ENCODE measurements at places on chromosomes 2 and 18.

DNA sequence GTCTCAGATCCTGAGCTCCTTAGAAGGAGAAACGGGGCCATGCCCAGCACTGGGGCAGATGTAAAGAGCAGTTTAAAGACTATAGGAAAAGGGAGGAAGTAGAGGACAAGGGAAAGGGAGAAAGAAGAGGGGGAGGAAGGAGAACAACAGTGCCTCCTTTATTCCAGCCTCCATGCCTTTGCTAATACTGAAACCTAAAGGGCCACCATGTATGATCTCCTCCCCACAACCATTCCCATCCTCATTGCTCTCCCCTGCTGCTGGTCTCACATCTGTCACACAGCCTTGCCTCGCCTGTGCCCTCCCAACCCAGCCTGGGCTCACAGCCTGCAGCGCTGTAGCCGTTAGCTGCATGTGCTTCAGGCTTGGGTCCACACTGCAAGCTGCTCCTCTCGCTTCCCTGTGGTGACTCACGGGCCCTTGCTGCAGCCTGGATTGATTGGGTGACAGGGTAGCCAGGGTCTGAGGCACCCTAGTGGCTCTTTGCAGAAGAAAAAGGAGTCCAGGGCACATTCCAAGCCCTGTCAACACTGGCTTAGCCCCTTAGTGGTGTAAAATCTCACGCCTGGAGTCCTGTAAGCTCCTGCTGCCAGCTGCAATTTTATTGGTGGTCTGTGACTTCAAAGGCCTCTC lies 281.9 kb downstream of the SRBD1 start:
- no peak for DNase-seq

GRCh38 chr2:78861546-78861945 lies 164.0 kb upstream of the REG3G start:
- no peak for DNase-seq

GRCh38 chr2:103208916-103209315 lies 447.1 kb downstream of the TMEM182 start:
- no peak for DNase-seq

- no peak for DNase-seq
Measured at GRCh38 chr2:25021791-25022362, 20.0 kb upstream of the EFR3B start.

GRCh38 chr18:72539901-72540300 lies 4.2 kb downstream of the CBLN2 start:
- no peak for DNase-seq

GRCh38 chr2:162734866-162735265 lies 103.7 kb downstream of the KCNH7 start:
- DNase-seq = no peak

- DNase-seq = no peak
Measured at GRCh38 chr18:46627136-46627535, 29.9 kb downstream of the LOXHD1 start.

GRCh38 chr2:85769236-85769982 lies 15.6 kb downstream of the ATOH8 start:
- no peak for DNase-seq

GRCh38 chr2:177338177-177338721 lies 54.3 kb upstream of the AGPS start:
- DNase-seq = no peak

DNA sequence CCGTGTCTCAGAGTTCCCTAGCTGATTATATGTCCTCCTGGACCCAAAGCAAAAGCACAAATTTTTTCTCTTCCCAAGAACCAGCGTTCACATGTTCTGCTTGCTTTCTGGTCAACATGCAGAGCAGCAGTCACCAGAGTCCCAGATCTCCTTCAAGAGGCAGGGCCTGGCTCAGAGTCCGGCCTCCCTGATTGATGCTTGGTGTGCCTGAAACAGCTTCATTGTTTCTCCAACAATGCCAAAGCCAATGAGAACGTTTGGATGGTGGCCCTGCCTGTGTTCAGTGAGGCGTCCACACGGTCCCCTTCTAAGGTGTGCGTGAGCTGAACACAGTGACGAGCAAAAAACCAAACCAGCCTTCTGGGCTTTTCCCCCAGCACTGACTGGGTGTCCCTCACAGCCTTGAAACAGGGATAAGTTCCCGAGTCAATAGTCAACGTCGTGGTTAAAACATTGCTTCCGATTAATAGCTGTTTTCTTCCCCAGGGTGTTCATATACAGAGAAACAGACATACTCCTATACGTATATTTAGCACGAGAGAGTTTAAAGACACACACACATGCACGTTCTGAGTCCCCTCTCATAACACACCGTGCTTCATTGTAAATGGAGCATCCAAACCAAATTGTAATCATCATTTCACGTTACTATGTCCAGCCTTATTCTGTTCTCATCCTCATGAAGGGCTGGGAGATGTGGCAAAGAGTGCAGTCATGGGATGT lies 19.3 kb upstream of the POU3F3 start:
- DNase-seq = no peak

- DNase-seq = no peak
Measured at GRCh38 chr2:236608710-236609109, 39.1 kb downstream of the ACKR3 start.

DNA sequence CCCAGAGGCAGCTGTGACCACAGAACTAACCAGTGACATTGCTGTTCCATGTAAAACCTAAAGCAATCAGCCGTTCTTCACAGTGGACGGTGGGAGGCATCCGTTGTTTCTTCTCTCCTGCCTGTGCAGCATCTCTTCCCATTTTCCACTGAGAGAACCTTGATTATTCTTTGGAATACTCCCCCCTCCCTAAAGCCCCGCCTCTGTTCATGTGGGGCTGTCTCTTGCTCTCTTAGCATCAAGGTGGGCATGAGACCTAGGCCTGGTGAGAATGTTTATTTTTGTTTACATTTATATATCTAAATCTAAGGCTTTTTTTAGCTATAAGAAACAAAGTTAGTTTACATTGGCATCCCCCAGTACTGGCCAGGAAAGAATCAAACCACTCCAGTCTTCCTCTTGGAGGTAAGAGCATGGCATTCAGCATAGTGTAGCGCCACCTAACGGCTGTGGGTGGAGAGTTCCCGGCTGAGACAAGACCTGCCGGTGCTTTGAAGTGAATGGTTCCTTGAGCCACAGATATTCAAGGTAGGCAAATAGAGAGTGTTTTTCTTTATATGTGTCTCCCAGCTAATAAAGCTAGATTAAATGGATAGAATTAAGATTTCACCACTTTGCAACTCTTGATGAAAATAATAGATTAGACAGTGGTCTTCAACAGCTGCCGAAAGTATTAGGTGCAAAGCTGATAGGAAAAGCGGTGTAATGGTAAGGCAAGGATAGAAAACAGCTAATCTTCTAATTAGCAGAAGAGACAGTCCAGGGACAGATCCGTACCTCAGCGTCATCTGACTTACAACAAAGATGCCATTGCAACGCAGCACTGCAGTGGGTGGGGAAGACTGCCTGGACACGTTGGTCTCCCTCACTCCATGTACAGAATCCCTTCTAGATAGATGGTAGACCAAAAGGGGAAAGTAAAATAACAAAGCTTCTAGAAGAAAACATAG lies 219.6 kb upstream of the RAB12 start:
- DNase-seq = no peak

DNA sequence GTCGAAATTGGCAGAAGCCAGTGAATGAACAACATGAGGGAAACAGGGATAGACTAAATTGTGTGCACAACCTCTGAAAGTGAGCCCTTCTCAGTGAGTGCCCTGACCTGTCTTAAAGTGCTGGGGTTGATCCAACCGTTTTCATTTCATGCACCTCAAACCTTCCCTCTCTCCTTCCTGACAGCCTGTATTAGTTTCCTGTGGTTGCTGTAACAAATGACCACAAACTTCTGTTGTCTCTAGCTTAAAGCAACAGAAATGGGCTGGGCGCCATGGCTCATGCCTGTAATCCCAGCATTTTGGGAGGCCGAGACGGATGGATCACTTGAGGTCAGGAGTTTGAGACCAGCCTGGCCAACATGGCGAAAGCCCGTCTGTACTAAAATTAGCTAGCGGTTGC lies 48.8 kb upstream of the PPP1CB start:
- no peak for DNase-seq

- DNase-seq = no peak
Measured at GRCh38 chr18:75467281-75467795, 39.8 kb upstream of the SMIM21 start.

DNA sequence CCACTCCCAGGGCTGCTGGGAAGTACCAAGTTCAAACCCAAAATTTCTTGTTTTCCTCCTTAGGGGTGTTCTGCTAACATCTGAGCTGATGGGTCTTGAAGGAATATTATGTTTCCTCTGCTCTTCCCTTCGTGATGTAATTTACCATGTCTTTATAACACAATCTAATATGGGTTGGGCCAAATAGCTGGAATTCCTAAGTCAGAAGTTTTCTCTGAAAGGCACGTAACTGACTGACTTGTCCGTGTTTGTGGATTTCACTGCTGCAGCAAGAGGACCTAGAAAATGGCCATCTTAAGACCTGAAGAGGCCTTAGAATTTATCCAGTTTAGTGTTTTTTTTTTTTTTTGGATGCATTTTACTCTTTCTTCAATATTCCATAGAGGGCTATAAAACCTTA lies 256.7 kb downstream of the DCDC2C start:
- no peak for DNase-seq

DNA sequence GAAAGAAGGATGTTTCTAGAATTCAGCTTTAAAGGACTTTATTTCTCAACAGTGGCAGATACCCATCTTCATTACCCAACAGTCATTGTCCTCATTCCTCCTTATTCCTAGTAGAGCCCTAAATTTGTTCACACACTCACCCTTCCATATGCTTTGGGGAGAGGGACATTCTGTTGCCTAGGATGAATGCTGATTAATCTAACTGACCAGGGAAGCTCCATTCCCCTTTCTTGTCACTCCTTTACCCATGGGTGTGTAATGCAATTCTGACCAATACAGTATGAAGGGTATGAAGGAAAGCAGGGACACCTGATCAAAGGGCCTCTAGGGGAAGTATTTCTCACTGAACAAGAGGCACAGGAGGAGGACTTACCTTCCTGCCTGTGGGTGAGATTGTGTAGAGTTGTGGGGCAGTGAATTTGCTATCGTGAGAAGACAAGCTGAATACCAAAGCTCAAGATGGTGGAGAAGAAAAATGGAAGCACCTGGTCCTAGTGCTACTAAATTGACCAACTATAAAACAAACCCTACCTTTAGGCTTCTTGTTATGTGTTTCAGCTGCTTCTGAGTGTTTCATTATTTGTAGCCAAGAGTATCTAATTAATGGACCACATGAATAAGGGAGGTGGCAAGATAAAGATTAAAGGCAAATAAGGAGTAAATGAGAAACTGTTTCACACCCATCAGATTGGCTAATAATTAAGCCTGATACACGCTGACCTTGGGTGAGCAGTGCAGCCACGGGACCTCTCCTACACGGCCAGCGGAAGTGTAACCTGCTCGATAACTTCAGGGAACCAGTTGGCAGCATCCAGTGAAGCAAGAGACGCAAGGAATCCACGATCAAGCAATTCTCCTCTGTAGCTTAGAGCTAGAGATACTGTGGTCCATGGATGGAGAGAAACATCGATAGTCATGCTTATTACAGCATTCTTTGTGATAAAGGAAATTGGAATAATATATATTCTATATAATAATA lies 202.3 kb downstream of the MYCN start:
- DNase-seq = no peak

GRCh38 chr2:196926562-196927375 lies at the start of gene PGAP1:
TSS of gene PGAP1 (minus strand) at chr2:196926707. CDS start at chr2:196926616, 91 bp downstream.
- DNase-seq = peak; percentile 87

DNA sequence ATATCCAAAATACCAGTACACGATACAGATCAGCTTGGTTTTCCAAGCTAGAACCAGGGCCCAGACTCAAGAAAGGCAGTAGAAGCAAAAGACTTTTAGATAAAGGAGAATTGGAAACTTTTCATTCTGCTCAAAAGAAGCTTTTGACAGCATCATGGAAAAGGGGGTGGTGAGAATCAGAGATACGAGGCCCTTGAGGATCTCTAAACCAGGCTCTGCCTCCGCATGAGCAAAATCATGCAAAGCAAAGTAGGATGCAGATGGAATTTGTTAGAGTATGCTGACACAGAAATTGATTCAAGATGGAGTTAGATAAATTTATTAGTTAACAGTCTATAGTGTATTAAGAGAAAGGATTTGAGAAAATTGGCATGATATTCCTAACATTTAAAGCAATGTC lies 39.8 kb downstream of the FAM98A start:
- no peak for DNase-seq

DNA sequence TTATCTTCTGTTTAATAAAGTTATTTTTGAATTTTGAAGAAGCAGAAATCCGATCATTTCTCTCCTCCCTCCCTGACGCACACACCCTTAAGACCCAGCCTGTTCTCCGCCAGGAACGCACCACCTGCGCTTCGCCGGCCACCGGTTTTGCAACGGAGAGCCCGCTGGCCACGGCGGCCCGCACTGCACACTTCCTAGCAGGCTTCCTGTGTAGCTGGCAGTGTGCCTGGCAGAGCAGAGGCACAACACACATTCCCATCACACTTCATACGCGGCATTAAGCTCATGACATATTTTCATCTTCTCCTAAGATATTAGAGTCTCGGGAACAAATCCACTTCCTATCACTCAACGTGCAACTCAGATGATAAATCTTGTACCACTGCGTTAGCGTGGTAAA lies 148.0 kb downstream of the HDAC4 start:
- DNase-seq = no peak

DNA sequence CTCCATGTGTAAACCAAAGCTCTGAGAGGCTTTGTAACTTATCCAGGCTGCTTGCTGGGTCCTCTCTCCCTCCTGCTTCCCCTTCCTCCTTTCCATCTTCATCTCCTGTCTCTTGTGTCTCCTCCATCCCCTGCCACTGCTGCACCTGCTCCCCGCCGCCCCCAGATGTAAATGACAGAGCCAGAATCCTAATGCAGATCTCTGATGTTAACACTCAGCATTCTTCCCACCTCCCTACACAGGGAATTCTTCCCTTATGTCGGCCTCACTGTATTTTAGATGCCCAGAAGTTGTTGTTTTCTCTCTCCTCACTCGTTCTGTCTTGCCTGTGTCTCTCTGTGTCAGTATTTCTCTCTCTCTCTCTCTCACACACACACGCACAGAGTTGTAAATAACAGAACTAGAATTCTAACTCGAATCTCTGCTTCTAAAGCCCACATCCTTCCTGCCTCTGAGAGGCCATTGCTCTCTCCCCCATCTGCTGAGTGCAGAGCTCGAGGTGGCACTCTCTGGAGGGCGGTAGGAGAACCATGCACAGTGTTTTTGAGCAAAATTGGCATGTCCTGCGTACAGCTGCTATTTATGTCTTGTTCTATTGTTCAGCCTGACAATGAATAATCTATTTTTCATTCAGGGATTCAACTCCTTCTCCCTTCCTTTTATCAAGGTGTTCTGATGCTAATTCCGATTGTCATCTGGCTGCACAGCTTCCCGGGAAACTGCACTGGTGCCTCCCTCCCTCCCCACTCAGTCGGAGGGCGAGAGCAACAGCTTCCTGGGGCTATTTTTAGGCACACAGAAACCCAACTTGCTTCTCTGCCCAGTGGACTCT lies 219.9 kb downstream of the SH3RF3 start:
- DNase-seq = no peak

All from C1 segment of cervical spinal cord (tissue), 14 donors.